ENCODE measurements at places on chromosomes 7 and 10. TPM values are rescaled to one million over a fixed set of nuclear protein-coding genes. Genes with fewer than 3 reads are reported as not detected.

Gene FOXP2
- 109 TPM for total RNA-seq

Gene ORC5
- total RNA-seq, result 56.0 TPM

Gene CAMK1D
- total RNA-seq, result 22.9 TPM

Gene SGCE
- total RNA-seq, result 128 TPM

Gene GSTO2
- 4.3 TPM for total RNA-seq

Measured in camera-type eye (tissue), 1 donor.